RPMI8226 (cell line): ENCODE measurements at places on chromosomes 11 and 22.
A peak's percentile ranks its signal among the peaks of the same experiment; 100 is the strongest.

DNA sequence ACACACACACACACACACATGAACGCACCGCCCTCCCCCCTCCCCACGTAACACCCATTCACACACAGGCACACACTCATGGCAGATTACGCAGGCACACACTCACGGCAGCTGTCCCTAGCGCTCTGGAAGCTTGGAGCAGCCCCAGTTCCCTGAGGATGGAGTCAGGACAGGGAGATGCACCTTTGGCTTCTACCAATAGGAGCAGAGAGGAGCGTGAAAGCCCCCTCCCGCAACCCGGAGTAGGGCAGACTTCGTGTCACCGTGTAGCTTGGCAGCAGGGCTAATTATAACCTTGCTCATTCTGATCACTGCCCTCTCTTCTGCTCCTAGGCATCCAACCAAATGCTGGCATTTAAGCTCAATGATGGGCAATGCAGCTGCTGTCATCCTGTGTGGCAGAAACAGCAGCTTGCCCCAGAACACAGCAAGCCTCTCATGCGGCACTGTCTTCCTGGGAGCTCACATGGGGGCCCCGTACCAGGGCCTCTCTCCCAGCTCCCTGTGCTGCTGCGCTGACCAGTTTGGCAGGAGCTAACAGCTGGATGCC, 31.9 kb downstream of the ANKK1 start:
- no peak for DNase-seq

DNA sequence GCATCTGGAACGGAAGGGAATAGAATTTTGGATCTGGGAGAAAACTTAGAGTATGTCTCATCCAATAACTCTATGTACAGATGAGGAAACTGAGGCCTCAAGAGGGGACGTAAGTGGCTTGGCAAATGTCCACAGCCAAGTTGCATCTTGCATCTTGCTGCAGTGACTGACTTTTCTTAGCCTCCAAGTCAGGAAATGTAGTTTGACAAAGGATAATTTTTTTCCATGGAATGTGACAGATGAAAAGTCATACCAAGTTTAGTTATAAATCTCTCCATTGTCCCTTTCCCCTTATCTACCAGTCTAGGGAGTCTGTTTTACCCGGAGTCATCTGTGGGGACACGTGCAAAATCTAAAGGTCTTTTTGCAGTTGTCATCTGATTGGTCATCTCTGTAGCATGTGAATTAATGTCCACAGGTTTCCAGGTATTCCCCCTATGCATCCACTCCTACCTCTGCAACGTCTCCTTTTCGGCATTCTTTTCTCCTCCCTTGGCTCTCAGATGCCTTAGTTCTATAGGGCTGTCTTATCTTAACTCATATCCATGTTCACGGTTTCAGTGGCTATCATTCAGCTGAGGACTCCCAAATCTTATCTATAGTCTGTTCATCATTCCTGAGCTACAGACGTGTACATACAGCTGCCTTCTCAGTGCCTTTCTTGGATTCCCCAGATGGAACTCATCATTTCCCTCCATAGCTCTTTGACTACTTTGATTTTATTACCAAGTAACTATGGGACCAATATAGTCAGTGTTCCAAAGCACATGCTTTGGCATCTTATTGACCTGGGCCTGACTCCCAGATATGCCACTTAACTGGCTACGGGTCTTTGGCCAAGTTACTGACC, 139.5 kb upstream of the TIMP3 start:
- DNase-seq: no peak

DNA sequence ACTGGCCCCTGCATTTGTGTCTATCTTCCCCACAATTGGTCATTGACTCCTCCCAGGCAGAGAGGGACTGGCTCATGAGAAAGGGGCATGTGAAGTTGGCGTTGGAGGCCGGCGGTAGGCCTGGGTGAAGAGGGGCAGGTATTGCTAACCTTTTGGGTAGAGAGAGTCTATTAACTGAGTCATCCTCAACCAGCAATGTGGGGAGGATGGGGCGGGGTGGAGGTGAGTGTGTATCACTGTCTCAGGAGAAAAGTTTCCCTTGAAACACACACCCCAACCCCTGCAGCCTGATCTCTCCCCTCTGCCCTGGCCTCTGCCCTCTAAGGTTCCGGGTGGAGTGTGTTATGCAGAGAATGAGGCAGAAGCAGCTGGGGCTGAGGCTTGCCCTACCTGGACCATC, 60.1 kb upstream of the PHF21B start:
- DNase-seq: no peak

DNA sequence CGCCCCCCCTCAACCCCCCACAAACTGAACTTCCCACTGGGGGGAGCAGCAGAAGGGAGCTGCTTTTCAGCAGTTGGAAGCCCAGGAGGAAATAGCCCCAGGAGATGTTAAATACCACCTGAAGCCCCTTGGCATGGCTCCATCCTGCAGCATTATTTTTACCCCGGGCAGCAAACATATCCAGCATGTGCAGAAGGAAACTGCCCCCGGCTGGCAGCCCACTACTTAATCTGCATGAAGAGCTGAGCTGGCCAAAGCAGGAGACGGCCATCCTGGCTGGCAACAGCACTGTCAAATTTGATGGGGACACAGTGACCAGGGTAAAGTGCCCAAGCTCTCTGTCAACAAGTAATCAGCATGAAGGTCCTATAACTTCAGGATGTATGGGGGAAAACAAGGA, 32.0 kb downstream of the BUD13 start:
- DNase-seq: no peak

DNA sequence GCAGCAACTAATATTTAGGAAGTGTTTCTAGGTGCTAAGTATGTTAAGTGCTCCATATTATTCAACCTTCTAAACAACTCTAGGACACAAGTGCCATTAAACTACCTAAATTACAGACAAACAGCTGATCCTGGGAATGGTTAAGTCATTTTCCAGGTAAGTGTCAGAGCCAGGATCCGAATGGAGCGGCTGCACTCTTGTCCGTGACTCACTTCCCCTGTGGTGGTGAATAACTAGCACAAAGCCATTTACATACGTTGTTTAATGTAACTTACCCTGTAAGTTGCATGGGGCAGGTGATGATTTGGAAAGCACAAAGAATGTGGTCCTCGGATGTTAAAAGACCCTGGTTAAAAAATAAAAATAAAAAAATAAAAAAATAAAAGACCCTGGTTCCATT, 8.8 kb upstream of the PRG2 start:
- no peak for DNase-seq

GRCh38 chr11:115676206-115676605, 172.0 kb upstream of the CADM1 start:
- no peak for DNase-seq

GRCh38 chr11:126585774-126586491, 230.4 kb downstream of the ST3GAL4 start:
- no peak for DNase-seq

GRCh38 chr11:63969461-63969860, 5.0 kb upstream of the COX8A start:
- no peak for DNase-seq

DNA sequence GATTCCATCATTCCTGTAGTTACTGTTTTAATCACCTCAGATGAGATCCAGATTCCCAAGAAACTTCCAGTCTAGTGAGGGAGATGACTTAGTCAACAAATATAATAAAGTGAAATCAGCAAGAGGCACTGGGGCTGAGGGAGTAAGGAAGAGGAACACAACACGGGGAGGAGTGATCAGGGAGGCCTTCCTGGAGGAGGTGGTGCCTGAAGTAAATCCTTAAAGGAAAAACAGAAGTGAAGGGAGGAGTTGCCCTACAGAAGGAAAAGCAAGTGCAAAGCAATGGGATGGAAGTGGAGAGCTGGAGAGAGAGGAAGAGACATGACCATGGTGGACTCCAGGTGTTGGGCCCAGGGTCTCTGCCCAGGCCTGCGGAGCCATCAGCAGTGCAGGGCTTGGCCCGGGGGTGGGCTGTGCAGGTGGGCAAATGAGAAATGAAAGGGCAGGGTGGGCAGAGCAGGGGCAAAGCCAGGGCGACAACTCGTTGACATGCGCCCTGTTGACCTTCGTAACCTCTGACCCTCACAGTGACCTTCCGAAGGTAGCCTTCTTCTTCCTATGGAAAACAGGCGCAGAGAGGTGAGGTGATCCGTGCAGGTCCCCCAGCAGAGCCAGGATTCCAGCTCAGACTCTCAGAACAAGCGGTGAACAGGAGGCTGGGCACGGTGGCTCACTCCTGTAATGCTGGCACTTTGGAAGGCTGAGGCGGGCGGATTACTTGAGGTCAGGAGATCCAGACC, 12.1 kb upstream of the PPARA start:
- DNase-seq: no peak

- no peak for DNase-seq
Observed at GRCh38 chr11:45024846-45025588, 74.3 kb upstream of the TP53I11 start.

DNA sequence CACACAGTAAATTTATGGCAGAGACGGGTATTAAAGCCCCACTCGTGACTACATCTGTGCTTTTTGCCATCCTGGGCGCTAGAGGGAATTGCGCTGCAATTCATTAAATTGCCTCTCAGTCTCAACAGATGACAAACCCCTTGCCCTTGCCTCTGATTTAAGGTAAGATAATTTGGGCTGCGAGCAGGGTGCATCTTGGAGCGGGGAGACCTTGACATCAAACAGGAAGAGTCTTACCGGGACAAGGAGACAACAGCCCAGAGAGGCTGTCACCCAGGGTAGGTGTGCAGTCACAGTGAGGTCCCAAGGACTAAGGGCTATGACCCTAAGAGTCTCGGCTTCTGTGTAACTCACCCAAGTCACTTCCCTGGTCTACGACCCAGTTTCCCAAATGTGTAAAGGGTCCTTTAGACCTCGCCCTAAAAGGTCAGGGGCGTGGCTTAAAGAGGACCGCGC, 449 bp upstream of the TOM1 start:
- peak; percentile 10 for DNase-seq

GRCh38 chr11:57566905-57567514, 462 bp downstream of the UBE2L6 start:
- DNase-seq: peak; percentile 59

DNA sequence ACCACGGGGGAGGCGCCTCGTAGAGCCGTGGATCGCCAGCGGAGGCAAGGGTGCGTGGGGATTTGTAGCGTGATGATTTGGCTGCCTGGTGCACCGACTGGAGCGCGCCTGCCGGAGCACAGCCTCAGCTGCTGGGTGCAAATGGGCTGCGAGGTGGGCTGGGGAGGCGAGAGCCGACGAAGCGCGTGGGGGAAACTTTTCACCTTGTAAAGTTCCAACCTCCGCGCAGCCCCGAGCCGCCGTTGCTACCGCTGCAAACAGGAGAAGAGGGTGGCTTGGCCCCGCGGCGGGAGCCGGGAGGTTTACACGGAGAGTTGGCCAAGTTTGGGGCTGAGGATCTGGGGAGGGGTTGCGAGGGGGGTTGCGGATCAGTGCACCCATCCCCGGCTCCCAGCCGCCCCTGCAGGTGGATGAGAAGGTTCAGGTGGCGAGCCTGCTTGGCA, 528 bp downstream of the FAT3 start:
- no peak for DNase-seq

DNA sequence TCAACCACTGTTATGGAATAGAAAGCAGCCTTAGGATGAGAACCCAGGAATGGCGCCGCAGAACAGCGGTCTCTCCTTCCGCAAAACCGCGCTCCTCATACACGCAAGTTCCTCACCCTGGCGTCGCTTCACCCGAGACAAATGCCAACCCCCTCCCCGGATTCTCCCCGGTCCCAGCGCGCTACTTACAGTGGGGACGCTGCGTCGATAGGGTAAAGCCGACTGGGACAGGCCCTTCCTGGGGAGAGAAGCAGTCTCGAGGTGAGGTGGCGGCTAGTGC, 287 bp downstream of the RPS13 start:
- DNase-seq: no peak

DNA sequence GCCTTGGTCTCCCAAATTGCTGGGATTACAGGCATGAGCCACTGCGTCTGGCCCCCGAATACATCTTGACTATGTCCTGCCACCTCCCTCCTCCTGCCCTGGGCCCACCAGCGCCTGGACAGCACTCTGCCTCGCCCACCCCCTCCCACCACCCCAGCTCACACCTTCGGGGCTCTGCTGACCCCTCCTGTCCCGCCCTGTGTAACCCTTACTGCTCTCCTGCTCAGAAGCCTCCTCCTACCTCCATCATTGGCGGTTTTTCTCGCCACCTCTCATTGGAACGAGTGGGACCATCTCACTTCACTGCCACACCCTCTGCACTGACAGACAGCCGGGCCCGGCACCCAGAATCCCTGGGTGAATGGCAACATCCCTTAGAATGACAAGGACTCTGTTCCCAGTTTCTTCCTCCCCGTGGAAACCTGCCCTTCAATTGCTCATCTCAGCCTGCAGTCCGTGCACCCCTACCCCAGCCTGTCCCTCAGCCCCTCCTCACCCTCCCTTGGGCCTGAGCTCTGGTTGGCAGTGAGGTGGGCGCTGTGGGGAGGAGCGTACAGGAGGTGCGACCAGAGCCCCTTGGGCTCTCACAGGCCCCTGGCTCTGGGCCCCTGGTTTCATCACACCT, 32.2 kb downstream of the LRRC74B start:
- no peak for DNase-seq

DNA sequence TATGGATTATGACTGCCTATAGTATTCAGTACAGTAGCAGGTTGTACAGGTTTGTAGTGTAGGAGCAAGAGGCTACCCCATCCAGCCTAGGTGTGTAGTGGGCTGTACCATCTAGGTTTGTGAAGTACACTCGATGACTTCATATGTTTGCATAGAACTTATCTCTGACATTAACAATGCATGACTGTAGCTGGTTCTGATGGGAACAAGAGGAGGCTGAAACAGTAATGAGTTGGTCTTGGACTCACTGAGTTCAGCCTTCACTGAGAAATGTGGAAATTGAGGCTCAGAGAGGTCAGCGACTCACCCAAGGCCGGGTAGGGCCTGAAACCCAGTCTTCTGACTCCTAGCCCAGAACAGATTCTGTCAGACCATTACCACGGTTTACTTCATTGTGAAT, 13.0 kb downstream of the MYO7A start:
- DNase-seq: no peak

DNA sequence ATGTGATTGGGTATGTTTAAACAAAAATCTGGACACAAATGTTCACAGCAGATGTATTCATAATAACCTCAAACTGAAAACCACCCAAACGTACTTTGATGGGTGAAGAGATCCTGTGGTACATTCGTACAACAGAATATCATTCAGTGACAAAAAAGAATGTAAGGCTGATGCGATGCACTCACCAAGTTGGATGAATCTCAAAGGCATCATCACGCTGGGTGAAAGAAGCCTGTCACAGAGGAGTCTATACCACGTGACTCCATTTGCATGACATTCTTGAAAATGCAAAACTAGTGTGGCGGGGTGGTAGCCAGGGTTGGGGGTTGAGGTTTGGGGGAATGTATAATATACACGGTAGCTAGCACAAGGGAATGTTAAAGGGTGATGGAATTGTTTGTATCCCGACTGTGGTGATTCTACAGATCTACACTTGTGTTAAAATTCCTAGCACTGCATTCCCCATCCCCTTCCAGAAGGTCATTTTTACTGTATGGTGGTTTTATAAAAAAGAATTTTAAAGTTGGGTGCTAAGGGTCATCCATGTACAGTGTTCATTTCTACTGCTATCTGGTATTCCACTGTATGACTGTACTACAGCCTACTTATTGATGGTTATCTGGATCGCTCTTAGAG, 35.0 kb upstream of the SLC25A1 start:
- no peak for DNase-seq

GRCh38 chr22:37154925-37155712, 5.4 kb upstream of the IL2RB start:
- DNase-seq: peak; percentile 34

GRCh38 chr11:34898474-34898873, 17.7 kb downstream of the APIP start:
- DNase-seq: no peak

- DNase-seq: no peak
Observed at GRCh38 chr11:8309862-8310261, 46.2 kb upstream of the LMO1 start.

- DNase-seq: no peak
Observed at GRCh38 chr11:134517621-134518293, 105.7 kb upstream of the B3GAT1 start.
